Renal cortex interstitium (tissue), 15 donors: ENCODE measurements at places on chromosomes 6 and 20. TPM values are rescaled to one million over a fixed set of nuclear protein-coding genes. Genes with fewer than 3 reads are reported as not detected.

- DNase-seq, result no peak
These were observed 131.7 kb upstream of the MLIP start for GRCh38 chr6:53979468-53980067.

- DNase-seq, result no peak
These were observed 375.5 kb downstream of the UTRN start for GRCh38 chr6:144660561-144661115.

The SPATA2 gene
- 9.9 TPM for polyA plus RNA-seq

The PCK1 gene
- 7.4 TPM for polyA plus RNA-seq

The ME1 gene
- polyA plus RNA-seq, result 2.1 TPM
